Stimulated activated CD4-positive, alpha-beta T cell treated with anti-CD3 and anti-CD28 coated beads, Interleukin-2, amount 100 ng/mL, for 24 hours (primary cell): ENCODE measurements at places on chromosomes 11 and 22.

DNA sequence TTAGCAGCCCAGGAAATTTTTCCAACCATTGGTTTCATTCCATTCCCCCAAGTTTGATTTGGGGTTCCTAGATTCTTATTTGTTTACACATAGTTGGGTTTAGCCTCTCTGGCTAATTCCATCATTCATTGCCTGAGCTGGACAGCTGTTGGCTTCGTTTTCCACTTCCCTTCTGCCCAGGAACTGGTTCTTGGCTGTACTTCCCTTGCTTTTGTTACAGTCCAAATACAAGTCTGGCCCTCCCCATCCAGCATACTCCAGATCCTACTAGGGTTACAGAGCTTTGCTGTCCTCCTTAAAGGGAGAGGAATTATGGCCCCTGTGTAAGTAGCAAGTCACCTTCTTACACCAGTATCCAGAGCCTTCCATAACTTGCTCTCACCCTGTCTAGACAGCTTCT, 356.3 kb downstream of the FAT3 start:
- no peak for DNase-seq

- DNase-seq, result peak; percentile 46
These were observed 11.6 kb downstream of the IL2RB start for GRCh38 chr22:37137903-37138665.

DNA sequence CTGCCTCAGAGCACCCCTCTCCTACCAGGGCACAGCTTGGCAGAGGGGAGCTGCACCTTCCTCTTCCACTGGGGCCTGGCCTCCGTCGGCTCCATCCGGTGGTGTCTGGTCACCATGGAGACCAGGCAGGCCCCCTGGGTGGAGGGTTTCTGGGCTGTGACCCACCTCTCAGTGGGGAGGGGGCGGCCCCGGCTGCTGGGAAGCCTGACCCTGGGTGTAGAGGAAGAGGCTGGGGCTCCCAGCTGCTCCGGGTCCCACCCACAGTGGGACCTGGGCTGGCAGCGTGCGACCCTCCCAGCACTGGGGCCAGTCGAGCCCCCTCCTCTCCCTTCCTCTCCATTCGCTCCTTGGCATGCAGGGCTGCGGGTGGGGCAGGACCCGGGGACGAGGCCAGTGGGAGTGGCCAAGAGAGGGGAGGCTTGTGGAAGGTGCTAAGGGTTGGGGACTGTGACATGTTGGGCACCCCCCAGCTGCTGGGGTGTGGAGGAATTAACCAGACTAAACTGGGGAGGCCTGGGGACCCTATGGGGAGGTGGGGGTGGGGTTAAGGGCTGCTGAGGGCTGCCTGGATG, 46.8 kb downstream of the BRSK2 start:
- no peak for DNase-seq

- no peak for DNase-seq
These were observed 21.6 kb downstream of the ASCL2 start for GRCh38 chr11:2248762-2249161.

- no peak for DNase-seq
These were observed 109.2 kb upstream of the GAL start for GRCh38 chr11:68575025-68575665.

DNA sequence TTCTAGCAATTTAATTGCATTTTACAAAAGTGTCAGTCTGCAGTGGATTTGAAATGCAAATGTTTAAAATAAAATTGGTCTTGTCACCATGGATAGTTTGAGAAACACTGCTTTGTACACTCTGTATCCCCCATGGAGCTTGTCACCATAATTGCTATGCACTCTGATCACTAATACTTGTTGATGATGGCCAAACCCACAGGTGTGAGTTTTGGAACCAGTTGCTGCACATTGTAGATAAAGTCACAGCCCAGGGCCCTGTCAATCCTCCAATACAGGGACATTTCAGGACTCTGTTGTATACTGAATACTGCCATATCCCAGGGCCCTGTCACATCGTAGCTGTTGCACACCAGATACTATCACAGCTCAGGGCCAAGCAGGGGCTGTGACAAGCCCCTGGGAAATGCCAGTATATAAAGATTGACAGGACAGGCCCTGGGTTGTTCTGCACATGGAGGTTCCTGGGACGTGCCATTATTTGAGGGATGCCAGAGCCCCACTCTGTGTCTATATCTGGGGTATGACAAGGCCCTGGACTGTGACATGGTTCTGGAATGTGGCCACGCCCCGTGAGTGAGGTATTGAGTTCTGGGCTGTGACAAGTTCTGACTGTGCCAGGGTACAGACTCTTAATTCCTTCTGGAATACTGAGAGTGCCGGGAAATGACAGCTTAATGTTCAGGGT, 27.9 kb upstream of the SMPD1 start:
- no peak for DNase-seq

DNA sequence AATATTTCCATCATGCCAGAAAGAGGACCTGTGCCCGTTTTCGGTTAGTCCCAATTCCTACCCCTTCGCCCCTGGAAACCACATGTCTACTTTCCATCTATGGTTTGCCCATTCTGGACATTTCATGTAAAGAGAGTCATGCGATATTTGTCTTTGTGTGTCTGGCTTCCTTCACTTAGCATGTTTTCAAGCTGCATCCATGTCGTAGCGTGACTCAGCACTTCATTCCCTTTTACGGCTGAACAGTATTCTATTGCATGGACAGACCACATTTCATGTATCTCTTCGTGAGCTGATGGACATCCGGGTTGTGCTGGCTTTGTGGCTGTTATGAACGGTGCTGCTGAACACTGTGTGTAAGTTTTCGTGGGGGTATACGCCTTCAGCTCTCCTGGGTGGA, 43.4 kb downstream of the SCUBE1 start:
- DNase-seq, result no peak

- DNase-seq, result peak; percentile 97
These were observed at the start of gene RELT for GRCh38 chr11:73376160-73376802. Gene RELT, plus strand, starts transcription at chr11:73376399. Its CDS starts 12,738 bp downstream, at chr11:73389137.

DNA sequence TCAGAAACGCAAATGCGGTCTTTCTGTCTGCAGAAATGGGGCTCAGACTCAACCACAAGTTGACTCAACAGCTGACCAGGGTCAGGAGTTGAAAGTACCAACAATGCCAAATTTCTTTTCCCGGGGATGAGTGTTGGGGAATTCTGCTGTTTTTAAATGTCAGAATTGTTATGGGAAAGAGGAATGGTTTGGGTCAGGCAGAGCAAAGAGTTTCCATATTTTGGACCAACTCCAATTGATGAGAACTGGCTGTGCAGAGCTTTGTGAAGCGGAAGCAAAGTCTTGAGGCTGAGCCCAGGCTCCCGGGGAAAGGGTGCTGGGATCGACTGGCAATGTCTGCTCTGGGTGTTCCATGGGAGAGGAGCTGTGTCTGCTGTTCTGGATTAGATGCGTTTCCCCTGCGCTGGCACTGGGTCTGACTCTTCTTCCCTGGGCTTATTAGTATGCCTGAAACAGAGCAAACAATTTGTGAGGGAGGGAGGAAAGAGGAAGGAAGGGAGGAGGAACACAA, 36.2 kb downstream of the TXN2 start:
- no peak for DNase-seq

- no peak for DNase-seq
These were observed 63.7 kb upstream of the SC5D start for GRCh38 chr11:121228851-121229250.

GRCh38 chr11:2459016-2459725, 14.4 kb downstream of the KCNQ1 start:
- DNase-seq, result no peak

- no peak for DNase-seq
These were observed at the start of gene DGCR6 for GRCh38 chr22:18905540-18906409. Gene DGCR6, plus strand, starts transcription at chr22:18906320. Its CDS starts 55 bp downstream, at chr22:18906375.

DNA sequence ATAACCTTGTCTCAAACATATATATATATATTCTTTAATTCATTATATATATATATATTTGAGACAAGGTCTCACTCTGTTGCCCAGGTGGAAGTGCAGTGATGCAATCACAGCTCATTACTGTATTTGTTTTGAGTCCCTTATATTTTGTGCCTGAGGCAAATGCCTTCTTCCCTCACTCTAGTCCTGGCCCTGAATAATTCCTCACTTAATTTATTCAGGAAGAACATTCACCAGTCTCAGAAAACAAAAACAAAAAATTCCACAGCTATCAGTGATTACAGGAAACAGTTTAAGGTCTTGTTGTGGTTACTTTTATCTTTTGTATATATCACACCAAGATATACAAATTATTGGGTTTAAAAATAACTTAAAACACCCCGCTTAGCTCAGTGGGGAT, 155.7 kb downstream of the CWF19L2 start:
- no peak for DNase-seq
